ENCODE measurements at places on chromosomes 13 and 19. TPM values are rescaled to one million over a fixed set of nuclear protein-coding genes. Genes with fewer than 3 reads are reported as not detected.
A peak's percentile ranks its signal among the peaks of the same experiment; 100 is the strongest.

- H3K27ac ChIP-seq = no peak overlapping the region
- no peak for DNase-seq
- H3K27me3 ChIP-seq = no peaks in the 10 kb centered on the region
- no peaks in the 10 kb centered on the region for H3K4me1 ChIP-seq
Measured at GRCh38 chr13:33328701-33329100, 43.1 kb upstream of the STARD13 start.

DNA sequence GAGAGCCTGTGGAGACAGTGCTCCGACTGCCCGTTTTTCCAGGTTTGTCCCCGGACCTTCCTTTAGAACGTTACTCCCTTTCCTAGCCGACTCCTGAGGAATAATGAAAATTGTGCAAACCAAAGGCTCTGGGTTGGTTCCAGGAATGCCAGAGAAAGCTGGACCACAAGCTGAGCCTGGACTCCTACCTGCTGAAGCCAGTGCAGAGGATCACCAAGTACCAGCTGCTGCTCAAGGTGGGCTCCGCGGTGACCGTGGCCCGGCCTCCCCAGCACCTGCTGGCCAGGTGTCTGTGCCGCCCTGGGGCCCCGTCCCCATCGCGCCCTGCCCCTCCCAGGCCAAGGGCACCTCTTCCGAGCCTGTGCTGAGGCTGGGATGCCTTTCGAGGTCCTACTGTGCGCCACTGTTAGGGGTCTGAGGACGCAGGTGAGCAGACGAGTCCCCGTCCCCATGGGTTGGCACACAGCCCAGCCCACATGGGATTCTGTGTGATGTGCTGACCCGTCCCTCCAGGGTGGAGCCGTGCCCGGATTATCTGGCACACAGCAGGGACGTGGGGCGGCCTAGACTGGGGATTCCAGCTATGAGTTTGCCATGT, 20.5 kb upstream of the F7 start:
- H3K4me1 ChIP-seq = no peaks in the 10 kb centered on the region
- H3K27me3 ChIP-seq = no peaks in the 10 kb centered on the region
- H3K27ac ChIP-seq = no peak overlapping the region
- no peak overlapping the region for H3K4me3 ChIP-seq

- no peaks in the 10 kb centered on the region for H3K27me3 ChIP-seq
- no peak overlapping the region for H3K27ac ChIP-seq
- H3K36me3 ChIP-seq = peaks cover 50% of the 10 kb centered on the region
- H3K4me1 ChIP-seq = no peaks in the 10 kb centered on the region
- no peak for DNase-seq
- no peak overlapping the region for H3K4me3 ChIP-seq
Measured at GRCh38 chr19:51965583-51965982, 21.1 kb downstream of the ZNF350 start.

- H3K36me3 ChIP-seq = no peaks in the 10 kb centered on the region
- no peak overlapping the region for H3K27ac ChIP-seq
- no peaks in the 10 kb centered on the region for H3K27me3 ChIP-seq
- DNase-seq = no peak
Measured at GRCh38 chr13:114021464-114022308, 47.8 kb upstream of the C13orf46 start.

Gene MEX3D
- 14.3 TPM for total RNA-seq

GRCh38 chr19:1093811-1094553, 1.2 kb downstream of the POLR2E start:
- peak overlapping the region; percentile 41 for H3K27ac ChIP-seq
- H3K4me1 ChIP-seq = peaks cover 18% of the 10 kb centered on the region
- DNase-seq = no peak
- no peaks in the 10 kb centered on the region for H3K36me3 ChIP-seq
- no peaks in the 10 kb centered on the region for H3K27me3 ChIP-seq

DNA sequence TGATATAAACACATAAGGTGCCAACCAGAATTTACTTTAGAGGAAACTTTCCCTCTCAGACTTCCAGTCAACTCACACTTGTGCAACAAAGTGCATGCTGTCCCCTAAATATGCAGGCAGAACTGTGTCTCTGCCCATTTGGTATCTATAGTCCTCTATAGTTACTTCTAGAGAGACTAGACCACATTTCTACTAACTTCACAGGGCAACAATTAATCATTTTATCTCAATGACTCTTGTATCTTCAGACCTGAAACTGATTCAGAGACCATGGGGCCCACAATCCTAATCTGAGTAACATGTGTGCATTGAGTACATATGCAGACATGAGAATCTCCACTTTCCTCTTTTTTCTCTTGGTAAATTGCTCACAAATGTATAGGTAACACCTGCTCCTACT, 158.1 kb downstream of the ZNF486 start:
- H3K27ac ChIP-seq = no peak overlapping the region
- DNase-seq = no peak
- H3K36me3 ChIP-seq = no peaks in the 10 kb centered on the region
- no peaks in the 10 kb centered on the region for H3K4me1 ChIP-seq
- H3K4me3 ChIP-seq = no peak overlapping the region
- no peaks in the 10 kb centered on the region for H3K27me3 ChIP-seq

DNA sequence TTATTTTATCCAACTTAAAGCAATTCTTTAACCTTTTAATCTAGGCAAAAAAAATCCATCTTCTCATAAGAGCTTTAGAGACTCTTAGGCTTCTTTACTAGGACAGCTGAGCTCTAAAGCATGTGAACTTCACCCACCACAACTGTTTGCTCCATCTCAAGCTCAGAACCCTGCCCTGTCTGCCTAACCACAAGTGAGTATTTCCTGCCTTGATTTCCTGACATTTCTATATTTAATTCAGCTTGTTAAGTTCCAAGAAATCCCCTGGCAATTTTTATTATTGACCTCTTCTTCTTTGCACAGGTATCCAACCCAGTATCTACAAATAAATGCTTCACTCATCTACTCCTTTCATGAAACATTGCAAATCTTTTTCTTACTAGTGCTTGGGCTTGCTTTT, 21.1 kb upstream of the CEACAM21 start:
- no peak overlapping the region for H3K27ac ChIP-seq
- no peaks in the 10 kb centered on the region for H3K27me3 ChIP-seq
- no peak for DNase-seq
- no peaks in the 10 kb centered on the region for H3K36me3 ChIP-seq
- H3K4me1 ChIP-seq = no peaks in the 10 kb centered on the region

Gene PGLYRP1
- not detected for total RNA-seq

DNA sequence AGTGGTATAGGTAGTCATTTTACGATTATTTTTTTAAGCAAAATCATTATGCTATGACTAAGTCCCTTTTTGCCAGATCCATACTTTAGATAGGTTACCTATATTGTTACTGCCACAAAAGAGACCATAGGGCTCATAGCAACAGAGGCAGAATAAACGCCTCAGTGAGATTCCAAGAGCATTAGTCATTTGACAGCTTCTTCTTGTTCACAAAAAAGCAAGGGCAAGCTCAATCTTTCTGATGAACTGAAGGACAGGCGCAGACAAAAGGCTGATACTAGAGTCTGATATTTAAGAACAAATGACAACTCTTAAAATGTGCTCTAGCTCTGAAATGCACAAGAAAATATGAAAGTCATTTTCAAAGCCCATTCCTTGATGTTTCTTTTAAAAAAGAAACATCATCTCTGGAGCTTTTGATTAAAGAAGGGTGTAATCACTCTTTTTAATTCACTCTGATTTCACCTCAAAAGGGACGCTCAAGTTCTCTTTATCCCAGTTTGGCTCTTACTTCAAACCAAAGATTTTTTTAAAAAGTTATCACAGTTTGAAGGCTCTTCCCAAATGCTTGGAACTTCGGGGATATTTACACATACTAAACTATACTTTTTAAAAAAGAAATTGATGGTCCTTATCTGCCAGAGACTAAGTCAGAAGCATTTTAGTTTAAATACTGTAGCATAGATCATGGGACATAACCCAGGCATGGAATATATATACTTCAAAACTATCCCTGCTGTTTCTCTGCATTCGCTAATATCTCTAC, 187.2 kb downstream of the EFNB2 start:
- H3K27ac ChIP-seq = no peak overlapping the region
- no peak for DNase-seq
- H3K4me3 ChIP-seq = no peak overlapping the region
- H3K36me3 ChIP-seq = no peaks in the 10 kb centered on the region
- H3K27me3 ChIP-seq = peaks cover 11% of the 10 kb centered on the region
- H3K4me1 ChIP-seq = no peaks in the 10 kb centered on the region

DNA sequence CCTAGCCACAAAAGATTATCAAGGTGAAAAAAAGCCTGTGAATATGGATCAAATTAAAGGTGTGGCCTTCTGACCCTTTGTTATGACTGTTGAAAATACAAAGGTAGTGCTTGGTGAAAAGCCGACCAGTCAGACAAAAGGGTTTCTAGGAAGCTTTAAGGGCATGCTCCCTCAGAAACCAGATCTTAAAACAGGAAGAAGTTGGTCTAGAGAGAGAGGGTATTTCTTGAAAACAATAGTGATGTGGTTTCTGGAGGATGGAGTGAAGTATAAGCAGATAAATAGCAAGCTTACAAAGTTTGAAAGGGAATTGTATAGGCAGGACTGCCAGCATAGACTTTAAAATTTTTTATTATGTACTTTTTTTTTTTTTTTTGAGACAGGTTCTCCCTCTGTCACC, 5.0 kb upstream of the EID2 start:
- H3K27me3 ChIP-seq = no peaks in the 10 kb centered on the region
- no peak for DNase-seq
- H3K4me3 ChIP-seq = no peak overlapping the region
- H3K27ac ChIP-seq = no peak overlapping the region
- no peaks in the 10 kb centered on the region for H3K36me3 ChIP-seq

DNA sequence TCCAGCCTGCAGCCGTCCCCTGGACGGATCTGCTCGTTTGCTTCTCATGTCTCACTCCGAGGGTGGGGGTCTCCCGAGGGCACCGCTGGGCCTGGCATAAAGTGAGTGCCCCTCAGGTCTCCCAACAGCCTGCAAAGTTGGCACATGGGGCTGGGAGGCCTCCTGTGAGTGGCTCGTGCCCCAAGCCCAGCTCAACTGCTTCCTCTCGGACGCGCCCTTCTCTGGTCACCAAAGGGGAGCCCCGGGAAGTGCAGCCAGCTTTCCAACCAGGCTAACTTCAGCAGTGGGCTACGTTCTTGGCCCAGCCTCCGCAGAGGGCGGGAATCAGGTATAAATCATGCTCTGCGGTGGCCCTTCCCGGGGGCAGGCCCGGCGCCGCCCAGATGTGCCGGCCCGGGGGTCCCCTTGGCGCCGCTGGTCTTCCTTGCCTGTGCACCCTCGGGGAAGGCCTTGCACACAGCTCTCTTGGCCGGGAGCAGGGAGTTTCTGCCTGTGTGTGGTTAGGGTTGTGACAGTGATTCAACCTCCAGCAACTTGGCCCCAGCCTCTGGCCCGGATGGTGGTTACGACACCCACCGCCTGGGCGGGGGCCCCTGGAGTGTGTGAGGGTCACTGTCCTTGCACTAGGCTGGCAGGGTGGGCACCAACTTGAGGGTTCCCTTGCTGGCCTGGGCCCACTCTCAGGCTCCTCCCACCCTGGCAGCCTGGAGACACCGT, 20.7 kb downstream of the CEBPG start:
- no peak overlapping the region for H3K4me3 ChIP-seq
- peak overlapping the region; percentile 84 for H3K27ac ChIP-seq
- H3K27me3 ChIP-seq = no peaks in the 10 kb centered on the region
- peaks cover 46% of the 10 kb centered on the region for H3K4me1 ChIP-seq
- H3K36me3 ChIP-seq = no peaks in the 10 kb centered on the region
- no peak for DNase-seq

- no peaks in the 10 kb centered on the region for H3K36me3 ChIP-seq
- H3K4me1 ChIP-seq = no peaks in the 10 kb centered on the region
Measured at GRCh38 chr13:47027780-47028437, 131.1 kb upstream of the HTR2A start.

DNA sequence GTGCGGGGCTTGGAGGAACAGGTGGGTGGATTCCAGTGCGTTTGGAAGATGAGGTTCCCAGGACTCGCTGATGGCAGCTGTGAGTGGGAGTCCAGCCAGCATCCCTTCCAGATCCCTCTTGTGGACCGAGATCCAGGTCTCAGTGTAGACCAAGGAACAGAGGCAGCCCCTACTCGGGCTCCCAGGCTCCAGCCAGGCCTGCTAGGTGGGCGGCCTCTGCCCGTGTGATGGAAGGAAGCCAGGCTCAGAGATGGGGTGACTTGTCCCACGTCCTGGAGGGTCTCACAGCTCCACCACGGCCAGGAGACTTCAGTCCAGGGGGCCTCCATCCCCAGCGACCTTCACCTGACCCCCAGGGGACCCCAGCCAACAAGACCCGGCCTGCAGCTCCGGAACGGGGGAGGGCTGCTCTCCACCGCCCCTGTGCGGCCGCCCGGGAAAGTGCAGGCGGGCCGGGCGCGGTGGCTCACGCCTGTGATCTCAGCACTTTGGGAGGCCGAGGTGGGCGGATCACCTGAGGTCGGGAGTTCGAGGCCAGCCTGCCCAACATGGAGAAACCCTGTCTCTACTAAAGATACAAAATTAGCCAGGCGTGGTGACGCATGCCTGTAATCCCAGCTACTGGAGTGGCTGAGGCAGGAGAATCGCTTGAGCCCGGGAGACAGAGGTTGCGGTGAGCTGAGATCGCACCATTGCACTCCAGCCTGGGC, 729 bp upstream of the MADCAM1 start:
- H3K4me1 ChIP-seq = peaks cover 3% of the 10 kb centered on the region
- H3K27ac ChIP-seq = no peak overlapping the region
- no peak for DNase-seq
- no peaks in the 10 kb centered on the region for H3K36me3 ChIP-seq

Gene GTF2F2
- 20.6 TPM for total RNA-seq

Data from breast epithelium (tissue), 4 donors.